Stimulated activated CD4-positive, alpha-beta T cell treated with anti-CD3 and anti-CD28 coated beads, Interleukin-2, amount 100 ng/mL, for 24 hours (primary cell): ENCODE measurements at places on chromosomes 7 and 10.

GRCh38 chr7:139704308-139704879 is 73.4 kb downstream of the HIPK2 start:
- DNase-seq, result no peak

DNA sequence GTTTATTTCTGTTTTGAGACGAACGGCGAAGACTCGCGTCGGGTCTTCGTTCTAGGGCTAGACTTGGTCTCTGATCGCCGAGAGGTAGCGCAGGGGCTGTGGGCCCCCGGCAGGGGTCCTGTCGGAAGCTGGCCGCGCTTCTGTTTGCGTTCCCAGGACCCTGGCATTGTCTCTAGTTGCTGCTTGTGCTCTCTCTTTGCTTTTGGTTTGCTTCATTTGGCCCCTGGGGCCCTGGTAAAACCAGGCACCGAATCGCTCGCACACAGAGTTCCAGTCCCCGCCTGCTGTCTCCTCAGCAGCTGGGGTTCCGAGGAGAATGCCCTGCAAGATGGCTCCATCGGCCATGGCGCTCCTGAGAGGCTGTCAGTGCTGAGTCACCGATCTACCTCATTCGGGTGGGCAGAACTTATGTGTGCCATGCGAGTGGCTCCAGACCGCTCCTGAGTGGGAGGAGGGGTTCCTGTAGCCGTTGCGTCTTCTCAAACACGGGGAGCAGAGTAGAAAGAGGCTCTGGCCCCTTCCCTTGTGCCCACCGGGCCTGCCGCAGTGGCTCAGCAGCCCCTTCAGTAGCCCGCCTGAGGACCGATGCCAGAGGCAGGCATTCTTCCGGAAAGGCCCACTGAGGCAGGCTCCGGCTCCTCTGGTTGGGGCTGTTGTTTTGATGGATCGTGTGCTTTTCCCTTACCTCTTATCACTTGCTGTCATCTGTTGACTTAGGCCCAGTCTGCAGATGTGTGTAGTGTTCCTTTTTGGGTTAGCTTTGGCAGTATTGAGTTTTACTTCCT is 826 bp downstream of the CHPF2 start:
- DNase-seq, result peak; percentile 81

DNA sequence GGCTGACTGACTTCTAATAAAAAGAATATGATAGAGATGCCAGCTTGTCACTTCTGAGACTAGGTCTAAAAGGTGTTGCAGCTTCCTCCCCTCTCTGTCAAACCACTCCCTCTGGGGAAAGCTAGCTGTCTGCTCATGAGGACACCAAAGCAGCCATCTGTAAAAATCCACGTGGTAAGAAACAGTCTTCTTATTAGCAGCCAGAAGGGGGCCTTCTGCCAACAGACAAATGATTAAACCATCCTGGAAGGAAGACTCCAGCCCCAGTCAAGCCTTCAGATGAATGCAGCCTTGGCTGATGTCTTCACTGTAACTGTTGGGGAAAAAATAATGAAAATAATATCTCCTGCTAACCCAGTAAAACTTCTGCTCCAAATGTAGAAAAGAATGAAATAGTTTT is 41.9 kb upstream of the DAGLB start:
- no peak for DNase-seq

- no peak for DNase-seq
These were observed 180.9 kb downstream of the CDK14 start for GRCh38 chr7:90777041-90777440.

- DNase-seq, result peak; percentile 39
These were observed 26.1 kb upstream of the CCNJ start for GRCh38 chr10:96017191-96017687.

GRCh38 chr10:78985973-78986818 is 82.6 kb upstream of the ZMIZ1 start:
- DNase-seq, result no peak

DNA sequence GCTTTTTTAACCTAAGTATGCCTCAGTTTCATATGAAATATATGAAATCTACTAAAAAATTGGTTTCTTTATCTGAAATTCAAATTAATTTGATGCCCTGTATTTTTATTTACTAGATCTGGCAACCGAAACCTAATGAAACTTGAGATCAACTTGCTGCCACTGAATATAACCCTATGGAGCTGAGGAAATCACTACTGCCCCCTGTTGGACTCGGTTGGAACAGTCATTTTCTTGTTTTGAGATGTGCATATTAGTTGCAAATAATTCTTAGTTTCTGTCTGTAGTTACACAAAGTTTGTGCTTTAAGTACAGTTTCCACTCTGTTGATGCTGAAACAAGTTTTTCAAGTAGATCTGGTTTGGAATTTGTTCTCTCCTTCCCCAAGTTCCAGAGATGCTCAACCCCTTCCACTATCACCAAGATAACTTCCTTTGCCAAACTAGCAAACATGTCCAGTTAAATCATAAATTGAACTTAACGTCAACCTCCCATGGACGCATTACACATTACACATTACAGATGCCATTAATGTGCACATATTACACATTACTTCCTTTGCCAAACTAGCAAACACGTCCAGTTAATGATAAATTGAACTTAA is 22.2 kb upstream of the EXOC4 start:
- DNase-seq, result peak; percentile 51

DNA sequence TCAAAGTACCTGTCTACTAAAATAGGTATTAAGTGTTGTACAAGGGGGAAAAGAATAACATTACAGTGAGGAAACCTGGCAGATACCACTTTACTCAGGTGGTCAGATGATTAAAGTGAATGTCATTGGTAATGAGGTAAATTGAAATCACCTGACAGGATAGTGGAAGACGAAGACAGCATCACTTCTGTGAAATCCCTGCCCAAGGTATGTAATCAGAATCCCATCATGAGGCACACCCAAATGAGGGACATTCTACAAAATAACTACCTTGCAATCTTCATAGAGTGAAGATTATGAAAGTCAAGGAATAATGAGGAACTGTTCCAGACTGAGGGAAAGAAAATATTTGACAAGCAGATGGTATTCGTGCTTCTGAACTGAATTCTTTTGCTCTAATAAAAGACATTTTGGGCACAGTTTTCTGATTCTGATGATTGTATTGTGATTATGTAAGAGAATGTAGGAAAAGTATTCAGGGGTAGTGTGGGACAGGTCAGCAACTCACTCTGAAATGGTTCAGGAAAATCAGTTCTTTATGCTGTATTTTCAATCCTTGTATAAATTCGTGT is 33.3 kb upstream of the ARMS2 start:
- no peak for DNase-seq

DNA sequence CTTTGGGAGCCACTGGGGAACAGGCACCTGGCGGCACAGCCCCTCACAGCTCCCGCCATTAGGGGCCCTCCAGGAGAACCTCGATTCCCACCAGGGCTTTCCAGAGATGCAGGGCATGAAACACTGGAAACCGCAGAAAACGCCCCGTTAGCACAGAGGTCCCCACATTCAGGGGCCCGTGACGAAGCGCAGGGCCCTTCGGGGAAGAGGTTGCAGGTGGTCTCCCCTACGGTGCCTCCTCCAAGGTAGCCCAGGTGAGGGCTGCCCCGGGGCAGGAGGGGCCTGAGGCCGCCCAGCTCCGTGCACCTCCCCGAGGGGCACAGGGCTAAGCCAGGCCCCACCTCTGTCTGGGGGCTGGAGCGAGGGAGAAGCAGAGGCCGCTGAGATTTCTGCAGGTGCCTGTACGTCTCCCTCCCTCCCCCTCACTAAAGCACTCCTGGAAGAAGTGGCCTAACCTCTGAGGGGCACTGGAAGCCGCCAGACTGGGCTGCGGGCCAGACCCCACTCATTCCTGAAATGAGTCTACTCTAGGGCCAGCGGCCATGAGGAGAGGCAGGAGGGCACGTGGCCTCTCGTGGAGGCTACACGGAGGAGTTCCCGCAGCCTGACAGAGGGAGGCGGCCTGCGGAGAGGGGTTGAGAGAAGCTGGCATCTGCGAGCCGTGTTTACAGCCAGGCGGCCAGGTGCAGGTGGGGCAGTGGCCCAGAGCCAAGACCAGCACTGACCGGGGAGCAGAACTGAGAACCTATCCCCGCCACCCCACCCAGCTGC is 6.9 kb downstream of the PDGFA start:
- no peak for DNase-seq

GRCh38 chr7:122762071-122762470 is 59.3 kb upstream of the RNF148 start:
- DNase-seq, result no peak

GRCh38 chr7:69018200-69018599 is 580.1 kb upstream of the AUTS2 start:
- no peak for DNase-seq

DNA sequence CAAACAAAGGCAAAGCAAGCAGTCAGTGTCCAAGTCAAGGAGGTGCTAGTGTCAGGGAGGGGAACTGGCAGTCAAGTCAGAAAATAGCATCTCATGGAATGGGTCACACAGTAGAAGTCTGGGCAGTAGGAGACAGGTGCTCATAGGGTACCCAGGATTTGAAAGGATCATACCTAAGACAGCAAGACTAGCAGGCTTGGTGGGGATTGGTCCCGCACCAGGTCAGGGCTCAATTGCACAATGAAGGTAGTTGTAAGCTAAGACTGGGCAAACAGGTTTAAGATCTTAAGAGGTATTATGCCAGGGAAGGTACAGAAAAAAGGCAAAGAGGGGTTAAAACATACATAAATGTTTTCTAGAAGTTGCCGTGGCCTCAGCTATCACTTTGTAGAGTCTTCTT is 181.4 kb upstream of the ETV1 start:
- DNase-seq, result no peak

DNA sequence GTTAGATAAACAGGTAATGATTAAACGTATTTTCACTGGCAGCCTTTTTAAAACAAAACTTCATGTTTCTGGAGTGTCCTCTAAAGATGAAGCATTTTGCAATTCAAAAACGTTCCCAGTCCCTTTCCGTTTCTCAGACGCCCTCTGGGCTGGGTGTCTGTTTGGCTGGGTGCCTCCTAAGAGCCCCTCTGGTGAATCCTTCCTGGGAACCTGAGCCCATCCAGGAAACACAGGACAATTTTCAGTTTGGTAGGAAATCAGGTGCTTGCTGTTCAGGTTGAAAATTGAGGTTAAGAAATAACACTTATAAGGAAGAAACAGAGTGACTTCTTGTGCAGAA is 76.7 kb downstream of the CHN2 start:
- DNase-seq, result no peak

- DNase-seq, result no peak
These were observed 225.5 kb downstream of the ANKRD7 start for GRCh38 chr7:118449797-118450567.

- DNase-seq, result no peak
These were observed 222.8 kb upstream of the PRKCQ start for GRCh38 chr10:6802759-6803426.

GRCh38 chr10:18689498-18689897 is 30.3 kb downstream of the ARL5B start:
- DNase-seq, result no peak

DNA sequence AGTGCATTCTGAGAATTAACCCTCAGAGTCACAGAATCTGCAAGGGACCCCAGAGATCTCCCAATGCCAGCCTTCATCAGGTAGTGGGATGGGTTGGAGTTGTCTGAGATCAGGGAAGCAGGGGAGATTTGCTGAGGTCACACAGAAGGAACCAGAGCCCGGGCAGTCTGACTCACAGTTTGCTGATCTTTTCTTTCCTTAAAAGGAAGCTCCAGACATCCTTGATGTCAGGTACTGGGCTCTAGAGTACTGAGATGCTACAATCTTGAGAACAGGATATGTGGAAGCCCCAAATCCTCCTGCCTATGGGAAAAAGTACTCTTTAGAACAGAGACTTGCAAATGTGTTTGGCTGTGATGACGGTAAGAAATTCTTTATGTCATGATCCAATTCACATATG is 706 bp downstream of the TBATA start:
- DNase-seq, result no peak

- DNase-seq, result no peak
These were observed 13.8 kb downstream of the SUFU start for GRCh38 chr10:102517553-102517952.

GRCh38 chr10:72132854-72133253 is 44.5 kb upstream of the SPOCK2 start:
- DNase-seq, result no peak

DNA sequence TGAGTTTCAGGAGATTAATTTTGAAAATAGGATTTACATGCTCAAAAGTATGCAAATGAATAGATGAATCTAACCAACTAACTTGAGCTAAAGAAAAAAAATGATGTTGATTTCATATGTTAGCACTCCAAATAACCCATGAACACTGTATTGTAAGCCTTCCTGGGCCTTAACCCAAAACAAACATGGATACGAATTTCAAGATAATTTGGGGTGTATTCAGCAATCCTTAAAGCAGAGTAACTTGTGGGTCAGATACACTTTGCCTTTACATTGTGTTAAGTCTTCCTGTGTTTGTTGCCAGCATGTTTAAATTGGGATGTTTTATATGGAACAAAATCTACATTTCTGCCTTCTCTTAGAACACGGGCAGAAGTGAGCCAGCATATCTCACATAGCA is 124.2 kb upstream of the WDR11 start:
- DNase-seq, result no peak

DNA sequence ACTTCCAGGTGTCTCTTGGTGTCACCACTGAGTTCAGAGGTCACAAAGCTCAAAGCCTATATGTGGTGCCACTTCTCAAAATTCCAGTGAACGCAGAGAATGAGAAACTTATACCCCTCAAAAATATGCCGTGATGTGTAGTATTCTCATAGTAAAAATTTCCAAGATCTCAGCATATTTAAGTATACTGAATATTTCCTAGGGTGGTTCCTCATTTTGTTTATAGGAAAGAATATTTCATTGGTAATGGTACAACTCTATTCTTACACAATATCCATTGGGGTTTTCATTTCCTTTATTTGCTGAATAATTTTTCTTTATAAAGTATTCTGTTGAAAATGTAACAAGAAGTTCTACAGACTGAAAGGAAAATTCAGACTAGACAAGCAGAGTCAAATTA is 58.9 kb upstream of the ADO start:
- DNase-seq, result no peak

DNA sequence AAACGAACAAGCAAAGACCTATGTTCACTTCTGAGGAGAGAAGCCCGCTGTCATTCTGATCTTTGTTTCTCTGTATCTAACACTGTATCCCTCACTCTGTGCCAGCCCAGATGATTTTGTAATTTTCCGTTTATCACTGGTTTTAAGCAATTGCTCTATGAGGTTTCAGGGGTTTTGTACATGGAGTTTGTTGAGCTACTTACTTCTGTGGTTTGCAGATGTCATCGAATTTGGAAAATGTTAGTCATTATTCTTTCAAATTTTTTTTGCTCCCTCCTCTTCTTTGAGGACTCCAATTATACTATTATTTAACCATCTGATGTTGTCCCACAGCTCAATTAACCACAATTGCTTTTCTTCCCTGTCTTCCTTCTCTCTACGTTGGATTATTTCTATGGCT is 650.9 kb upstream of the IGFBP3 start:
- no peak for DNase-seq
